ENCODE measurements at places on chromosomes 1 and 21.

- DNase-seq: no peak
Observed at GRCh38 chr1:70003211-70003908, 202.0 kb downstream of the LRRC40 start.

GRCh38 chr1:39852214-39852791, 31.0 kb downstream of the TRIT1 start:
- no peak for DNase-seq

GRCh38 chr21:36288651-36289243, 31.2 kb upstream of the MORC3 start:
- DNase-seq: no peak

DNA sequence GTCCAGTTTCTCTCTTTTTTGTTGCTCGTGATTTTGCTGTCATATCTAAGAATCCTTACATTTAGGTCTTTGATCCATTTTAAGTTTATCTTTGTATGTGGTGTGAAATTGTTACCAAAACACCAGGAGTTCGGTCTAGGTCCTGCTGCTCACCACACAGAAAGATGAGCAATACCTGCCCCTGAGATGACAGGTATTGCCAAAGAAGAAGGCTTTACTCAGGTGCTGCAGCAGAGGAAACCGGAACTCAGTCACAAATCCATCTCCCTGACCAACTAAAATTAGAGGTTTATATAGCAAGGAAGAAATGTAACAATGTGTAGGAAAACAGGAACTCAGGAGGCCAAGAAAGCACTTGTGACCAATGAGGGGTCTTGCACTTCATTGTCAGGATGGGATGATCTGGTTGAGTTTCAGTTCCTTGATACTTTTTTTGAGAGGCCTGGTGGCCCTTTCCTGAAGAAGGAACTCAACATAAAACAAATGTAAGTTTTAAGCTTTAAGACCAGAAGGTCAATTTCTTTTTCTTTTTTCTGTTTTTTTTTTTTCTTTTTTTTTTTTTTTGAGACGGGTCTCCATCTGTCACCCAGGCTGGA, 16.5 kb upstream of the SETDB1 start:
- no peak for DNase-seq

DNA sequence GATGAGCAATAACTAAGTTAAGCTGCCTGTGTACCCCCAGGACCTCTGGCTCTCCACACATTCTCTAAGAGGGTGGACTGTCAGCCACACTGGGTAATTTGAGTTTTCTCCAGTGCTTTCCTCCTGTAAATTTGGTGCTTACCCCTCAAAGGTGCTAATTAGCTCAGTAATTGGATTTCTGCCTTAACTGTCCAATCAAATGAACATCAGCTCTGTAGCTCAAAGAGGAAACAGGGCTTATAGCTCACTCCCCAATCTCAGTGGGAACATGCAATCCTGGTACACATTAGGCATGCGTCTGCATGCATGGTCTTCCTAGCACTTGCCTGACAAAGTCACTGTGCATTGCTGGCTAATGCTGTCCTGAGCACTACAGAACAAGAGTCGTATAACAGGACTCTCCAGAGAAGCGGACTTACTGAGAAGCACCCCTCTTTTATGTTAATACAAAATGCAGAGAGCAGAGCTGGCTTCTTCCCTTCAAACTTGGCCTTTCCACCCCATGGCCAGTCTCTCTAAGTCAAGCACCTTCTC, 110.1 kb downstream of the NTPCR start:
- DNase-seq: no peak

GRCh38 chr1:245495681-245496080, 340.9 kb downstream of the KIF26B start:
- DNase-seq: no peak

GRCh38 chr1:162753001-162753658, 37.4 kb upstream of the HSD17B7 start:
- no peak for DNase-seq

DNA sequence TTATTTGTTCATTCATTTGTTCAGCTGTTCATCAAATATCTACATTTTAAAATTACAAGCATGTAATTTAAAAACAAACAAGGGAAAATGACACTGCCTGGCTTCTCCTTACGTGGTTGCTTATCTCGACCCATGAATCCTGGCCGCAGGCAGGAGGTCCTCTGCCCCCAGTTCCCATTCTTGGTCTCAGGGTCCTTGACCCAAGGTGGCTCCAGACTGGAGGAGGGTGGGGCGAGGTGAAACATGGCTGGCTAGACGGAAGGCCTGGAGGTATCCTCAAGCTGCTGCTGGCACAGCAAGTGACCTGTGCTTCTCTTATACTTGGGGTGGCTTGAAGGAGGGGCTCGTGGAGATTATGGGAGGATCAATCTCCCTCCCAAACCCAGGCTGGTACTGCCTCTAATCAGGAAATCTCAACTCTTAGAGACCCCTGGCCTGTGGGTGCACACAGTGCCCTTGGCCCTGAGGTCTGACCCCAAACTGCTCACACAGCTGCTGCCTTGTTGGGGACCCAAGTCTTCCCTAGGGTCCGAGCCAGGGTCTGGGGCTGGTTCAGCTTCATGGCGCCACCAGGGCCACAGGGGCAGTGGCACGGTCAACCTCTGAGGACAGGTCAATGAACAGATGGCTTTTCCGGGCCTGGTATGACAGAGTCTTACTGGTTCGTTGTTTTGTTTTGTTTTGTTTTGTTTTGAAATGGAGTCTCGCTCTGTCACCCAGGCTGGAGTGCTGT, 63.7 kb downstream of the SCCPDH start:
- no peak for DNase-seq

DNA sequence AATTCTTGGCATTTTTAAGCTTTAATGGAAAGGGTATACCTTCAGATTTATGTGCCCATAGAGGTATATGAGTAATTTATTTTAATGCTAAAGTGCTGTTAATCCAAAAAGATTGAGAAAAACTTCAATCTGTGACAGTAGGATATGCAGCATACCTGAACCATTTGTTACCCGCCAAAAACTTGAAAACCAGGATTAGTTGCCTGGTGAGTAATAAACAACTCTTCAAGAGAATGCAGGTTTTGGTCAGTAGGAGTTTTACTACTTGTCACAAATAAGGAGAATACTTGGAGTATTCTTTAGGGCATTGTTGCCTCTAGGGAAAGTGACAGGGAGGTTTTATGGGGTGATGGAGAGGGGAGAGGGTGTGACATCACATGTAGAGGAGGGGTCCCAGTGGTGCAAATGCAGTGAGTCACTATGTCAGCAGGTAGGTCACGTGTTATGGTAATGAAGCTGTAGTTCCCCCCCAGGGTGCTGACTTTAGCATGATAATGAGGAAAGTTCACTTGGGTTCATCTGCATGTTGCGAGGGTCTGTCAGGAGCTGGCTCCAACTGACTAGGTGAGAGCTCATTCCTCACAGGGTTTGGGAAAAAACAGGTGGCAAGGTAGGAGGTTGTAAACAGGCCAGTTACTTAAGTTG, 23.1 kb downstream of the USP25 start:
- no peak for DNase-seq

DNA sequence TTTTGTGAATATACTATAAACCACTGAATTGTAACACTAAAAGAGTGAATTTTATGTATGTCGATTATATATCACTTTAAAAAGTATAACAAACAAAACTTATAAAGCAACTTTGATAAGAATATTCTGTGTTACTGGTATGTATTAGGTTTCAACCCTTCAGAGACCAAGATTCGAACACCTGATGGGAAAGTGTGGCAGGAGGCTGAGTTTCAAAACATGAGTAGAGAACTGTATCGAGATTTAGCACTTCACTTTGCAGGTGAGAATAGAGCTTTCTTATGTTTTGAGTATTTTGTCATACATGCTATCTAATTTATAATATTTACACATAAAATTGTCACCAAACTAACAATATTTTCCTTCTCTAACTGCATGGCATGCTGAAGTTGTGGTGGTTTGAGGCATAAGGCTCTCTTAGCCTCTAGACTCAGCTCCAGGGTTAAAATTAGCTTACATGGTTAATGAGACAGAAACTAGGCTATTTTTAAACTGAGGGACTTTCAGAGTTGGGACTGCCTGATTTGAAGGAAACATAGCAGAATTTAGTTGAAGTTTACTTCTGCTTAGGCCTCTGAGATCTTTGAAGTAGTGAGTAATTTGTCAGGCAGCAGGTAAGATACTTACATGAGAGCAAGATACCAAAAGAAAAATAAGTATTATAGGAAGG, 48.6 kb downstream of the CEP350 start:
- DNase-seq: no peak
